Esophagus squamous epithelium (tissue), 5 donors: ENCODE measurements at places on chromosomes 1 and 21.

GRCh38 chr1:93595266-93595665, 86.4 kb downstream of the BCAR3 start:
- DNase-seq: no peak

GRCh38 chr1:116540088-116540487, 30.7 kb downstream of the CD58 start:
- no peak for DNase-seq

DNA sequence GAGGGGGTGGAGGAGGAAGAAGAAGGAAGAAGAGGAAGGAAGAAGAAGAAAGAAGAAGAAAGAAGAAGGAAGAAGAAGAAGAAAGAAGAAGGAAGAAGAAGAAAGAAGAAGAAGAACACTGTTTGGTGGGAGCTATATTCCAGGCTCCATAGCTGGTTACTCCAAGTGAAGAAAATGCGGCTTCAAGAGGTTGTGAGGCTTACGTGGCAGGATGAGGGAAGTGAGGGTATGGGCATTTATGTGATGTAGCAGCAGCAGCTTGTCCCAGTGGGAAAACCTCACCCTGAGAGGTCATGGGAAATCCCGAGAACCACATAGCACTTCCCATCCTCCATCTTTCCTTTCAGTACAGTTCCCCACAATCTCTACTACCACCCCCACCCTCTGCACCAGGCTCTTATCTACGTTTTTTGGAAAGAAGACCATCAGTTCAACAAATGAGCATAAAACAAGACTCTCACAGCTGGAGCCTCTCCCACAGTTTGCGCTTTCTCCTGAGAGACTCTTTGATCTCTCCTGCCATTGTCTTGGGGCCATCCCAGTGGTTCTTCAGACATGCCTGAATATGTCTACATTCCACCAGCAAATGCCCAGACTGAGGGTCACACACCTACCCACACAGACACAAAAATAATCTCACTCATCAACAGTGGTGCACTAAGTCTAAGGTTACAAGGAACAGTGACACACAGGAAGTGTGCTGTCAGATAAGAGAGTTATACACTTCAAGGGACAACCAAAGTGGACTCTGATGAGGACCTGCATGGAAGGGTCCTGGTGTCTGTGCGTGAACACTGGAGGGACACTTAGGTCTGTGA, 77.9 kb upstream of the KCNJ15 start:
- DNase-seq: no peak

- DNase-seq: no peak
Measured at GRCh38 chr1:236515443-236515958, 8.3 kb upstream of the LGALS8 start.
